ENCODE measurements at places on chromosomes 6 and 20. TPM values are rescaled to one million over a fixed set of nuclear protein-coding genes. Genes with fewer than 3 reads are reported as not detected.

- DNase-seq = no peak
Measured at GRCh38 chr20:47400685-47401084, 44.2 kb upstream of the ZMYND8 start.

DNA sequence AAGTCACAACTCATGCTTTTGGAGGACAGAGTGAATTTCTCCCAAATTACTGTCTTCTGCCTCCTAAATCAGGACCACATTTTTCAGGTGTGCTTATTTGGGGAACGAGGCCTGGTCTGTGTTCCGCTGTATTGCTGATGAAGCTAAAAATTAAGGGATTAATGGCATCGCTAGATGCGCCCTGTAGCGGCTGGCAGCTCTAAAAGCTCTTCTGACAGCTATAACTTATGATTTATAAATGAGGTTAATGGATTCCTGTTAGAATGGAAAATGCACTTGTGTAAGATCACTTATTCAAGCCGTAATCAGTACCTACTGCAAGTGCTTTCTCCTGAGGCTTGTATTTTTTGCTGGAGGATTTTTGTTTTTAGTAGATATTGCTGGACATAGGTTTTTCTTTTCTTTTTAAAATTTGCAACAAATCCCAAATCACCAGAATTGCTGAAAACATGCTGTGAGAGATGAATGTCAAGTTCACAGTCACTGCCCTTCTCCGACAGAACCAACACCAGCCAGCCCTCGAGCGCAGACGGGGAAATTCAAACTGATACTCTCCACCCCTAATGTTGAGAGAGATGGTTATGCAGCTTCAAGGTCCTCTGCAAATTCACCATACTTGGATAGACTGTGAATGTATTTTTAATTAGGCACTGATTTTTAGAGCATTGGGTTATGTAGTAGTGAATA, 49.1 kb downstream of the AKAP12 start:
- DNase-seq = no peak

DNA sequence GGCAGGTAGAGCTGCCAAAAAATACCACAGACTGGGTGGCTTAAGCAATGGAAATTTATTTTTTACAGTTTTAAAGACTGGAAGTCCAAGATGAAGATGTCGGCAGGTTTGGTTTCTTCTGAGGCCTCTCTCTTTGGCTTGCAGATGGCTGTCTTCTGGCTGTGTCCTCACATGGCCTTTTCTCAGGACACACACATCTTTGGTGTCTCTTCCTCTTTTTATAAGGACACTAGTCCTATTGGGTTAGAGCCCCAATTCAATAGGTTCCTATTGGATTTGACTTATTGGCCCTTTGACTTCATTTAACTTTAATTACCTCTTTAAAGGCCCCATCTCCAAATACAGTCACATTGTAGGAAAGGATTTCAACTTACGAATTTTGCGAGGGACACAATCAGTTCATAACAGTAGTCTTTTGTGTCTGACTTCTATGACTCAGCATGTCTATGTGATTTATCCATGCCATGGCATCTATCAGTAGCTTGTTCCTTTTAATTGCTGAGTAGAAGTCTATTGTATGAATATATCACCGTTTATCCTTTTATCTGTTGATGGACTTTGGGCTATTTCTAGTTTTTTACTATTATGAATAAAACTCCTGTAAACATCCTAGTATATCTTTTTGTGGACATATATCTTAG, 11.0 kb upstream of the TCP11 start:
- DNase-seq = no peak

DNA sequence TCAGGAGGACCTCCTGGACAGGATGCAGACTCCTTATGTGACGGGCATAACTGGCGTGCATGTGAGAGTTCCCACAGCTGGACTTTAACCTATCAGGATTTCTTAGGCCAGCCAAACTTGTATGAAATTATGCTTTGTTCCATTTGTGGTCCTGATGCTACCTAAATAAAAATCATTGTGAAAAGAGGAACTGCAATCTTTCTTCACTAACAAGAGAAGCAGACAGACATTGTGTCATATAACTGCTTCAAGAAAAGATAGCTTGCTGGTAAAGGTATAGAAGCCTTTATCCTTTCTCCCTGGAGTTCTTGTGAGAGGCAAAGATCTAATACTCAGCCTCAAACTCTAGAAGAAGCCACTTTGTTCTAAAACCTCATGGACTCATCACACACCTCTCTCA, 87.5 kb upstream of the ENPP5 start:
- DNase-seq = no peak

DNA sequence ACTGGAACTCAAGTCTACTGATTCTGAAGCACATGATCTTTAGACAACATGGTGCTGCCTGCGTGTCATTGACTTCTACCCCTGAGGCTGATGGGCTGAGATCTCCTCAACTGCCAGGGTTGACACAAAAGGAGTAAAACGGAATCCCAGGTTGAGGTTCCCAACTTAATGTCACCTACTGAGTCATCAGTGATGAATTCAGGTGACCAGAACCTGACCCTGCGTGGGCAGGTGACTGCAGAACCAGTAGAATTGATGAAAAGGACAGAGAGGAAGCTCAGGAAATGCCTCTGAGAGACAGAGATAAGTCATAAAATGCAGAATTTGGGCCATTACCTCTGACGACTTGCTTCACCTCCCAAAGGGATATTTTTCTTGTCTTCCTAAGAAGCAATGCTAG, 7.7 kb upstream of the KIZ start:
- no peak for DNase-seq

DNA sequence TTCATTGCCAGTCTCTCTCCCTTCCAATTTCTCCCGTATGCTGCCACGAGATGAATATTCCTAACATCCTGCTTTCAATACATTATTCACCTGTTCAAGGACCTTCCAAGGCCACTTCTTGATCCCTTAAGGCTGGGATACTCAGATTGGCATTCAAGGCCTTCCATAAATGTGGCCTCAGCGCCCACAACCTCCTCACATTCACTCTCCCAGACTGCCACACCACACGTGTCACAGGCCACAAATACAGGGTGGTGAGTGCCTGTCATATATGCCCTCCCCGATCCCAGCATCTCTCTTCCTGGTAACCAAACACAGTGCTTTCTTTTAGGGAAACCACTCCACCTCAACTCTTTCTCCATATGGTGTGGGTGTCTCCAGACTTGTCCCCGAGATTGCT, 55.5 kb downstream of the TTI1 start:
- no peak for DNase-seq

- no peak for DNase-seq
Measured at GRCh38 chr6:82910820-82911219, 154.8 kb downstream of the UBE3D start.

- no peak for DNase-seq
Measured at GRCh38 chr6:126628125-126628524, 288.2 kb downstream of the CENPW start.

DNA sequence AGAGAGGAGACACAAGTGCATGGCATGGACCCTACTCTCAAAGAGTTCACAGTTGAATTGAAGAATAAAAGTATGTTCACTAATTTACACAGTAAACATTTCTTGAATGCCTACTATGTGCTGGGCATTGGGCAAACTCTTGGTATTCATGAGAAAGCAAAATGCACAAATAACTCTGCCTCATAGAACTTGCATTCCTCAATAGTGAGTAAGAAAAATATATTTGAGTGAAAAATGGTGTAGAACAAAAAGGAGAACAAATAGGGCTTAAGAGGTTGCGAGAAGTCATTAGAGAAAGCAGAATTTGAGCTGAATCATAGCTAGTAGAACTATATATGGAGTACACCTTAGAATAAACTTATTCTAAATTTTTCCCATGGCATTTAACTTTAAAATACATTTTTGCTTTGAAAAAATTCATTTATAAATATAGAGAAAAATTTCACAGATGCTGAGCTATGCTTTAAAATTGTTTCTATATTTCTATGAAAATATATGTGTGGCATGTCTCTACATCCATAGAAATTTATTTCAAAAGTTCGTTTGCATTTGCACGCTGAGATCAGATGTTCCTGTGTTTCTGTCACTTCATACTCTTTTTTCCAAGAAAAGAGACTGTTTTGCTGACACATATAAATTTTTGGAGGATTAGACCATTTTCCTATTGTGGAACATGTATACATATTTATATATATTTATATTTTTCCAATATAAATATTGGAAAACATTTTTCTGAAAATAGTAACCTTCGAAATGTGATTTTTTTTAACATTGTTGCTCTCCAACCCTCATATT, 236.1 kb downstream of the KCNQ5 start:
- DNase-seq = no peak

GRCh38 chr20:920311-920710, 4.2 kb upstream of the ANGPT4 start:
- DNase-seq = no peak

- DNase-seq = no peak
Measured at GRCh38 chr6:139639507-139639906, 265.1 kb upstream of the CITED2 start.

DNA sequence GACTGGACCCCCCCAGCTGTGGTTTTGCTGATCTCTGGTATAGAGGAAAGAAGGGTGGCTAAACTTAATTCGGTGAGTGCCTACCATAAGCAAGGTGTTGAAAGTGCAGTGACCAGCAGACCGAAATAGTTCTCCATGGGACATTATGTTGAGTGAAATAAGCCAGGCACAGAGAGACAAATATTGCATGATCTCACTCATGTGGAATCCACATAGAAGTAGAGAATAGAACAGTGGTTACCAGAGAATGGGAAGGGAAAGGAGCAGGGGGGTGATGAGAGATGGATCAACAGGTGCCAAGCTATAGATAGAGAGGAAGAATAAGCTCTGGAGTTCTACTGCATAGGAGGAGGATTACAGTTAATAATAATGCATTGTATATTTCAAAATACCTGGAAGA, 9.7 kb upstream of the GCNT2 start:
- no peak for DNase-seq

DNA sequence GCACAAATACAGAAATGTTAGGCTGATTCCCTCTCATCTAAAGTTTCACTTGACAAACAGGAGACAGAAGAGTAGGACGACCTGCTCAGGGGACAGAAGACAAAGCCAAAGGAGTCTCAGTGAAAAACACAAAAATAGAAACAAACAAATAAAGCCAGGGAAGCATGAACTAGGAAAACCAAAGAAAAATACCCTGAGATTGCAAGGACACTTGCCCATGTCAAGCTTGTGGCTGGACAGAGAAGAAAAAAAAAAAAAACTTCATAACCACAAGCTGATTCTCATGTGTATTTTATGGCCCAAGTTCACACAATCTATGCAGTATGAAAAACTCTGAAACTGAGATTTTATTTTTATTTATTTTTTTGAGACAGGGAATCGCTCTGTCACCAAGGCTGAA, 85.6 kb upstream of the BEND6 start:
- no peak for DNase-seq

GRCh38 chr6:83514866-83515466, 2.6 kb downstream of the PRSS35 start:
- peak; percentile 74 for DNase-seq

- DNase-seq = peak; percentile 97
Measured at GRCh38 chr6:44041461-44042260, 85.6 kb downstream of the MRPL14 start.

GRCh38 chr6:166713434-166714186, 86.6 kb upstream of the RPS6KA2 start:
- DNase-seq = no peak

DNA sequence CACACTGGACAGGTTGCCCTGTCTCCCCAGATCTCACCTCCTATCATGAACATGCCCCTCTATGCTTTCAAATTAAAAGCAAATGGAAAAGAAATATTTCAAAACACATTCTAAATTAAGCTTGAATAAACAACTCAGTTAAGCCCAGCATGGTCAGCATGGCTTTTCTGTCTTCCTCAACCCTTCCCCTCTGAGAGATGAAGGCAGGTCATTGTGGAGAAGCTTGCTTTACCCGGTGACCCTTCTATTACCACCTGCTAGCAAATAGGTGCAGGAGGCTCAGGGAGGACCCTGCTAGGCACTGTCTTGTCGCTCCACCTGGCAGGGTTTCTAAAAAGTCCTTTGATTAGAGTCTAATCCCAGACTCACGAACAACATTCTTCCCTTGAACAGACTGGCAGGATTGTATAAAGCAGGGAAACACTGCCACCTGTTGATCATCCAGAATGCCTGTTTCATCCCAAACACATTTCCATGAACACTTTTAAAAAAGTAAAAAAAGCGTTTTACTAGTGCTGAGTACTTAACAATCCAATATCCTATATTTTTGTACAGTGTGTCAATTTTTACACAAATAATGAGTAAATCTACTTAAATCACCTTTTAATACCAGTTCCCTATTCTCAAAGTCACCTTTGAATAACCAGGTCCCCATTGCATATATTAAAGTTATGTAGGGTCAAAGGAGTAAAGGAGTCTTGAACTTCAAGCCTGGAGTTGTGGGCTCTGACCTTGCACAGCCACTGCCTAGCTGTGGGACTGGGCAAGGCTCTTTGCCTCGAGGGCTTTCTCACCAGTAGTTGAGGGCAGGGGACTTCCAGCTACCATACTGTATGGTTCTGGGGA, 75.5 kb downstream of the GPR6 start:
- peak; percentile 58 for DNase-seq

- DNase-seq = peak; percentile 38
Measured at GRCh38 chr6:53014744-53015143, 19.7 kb upstream of the GSTA4 start.

DNA sequence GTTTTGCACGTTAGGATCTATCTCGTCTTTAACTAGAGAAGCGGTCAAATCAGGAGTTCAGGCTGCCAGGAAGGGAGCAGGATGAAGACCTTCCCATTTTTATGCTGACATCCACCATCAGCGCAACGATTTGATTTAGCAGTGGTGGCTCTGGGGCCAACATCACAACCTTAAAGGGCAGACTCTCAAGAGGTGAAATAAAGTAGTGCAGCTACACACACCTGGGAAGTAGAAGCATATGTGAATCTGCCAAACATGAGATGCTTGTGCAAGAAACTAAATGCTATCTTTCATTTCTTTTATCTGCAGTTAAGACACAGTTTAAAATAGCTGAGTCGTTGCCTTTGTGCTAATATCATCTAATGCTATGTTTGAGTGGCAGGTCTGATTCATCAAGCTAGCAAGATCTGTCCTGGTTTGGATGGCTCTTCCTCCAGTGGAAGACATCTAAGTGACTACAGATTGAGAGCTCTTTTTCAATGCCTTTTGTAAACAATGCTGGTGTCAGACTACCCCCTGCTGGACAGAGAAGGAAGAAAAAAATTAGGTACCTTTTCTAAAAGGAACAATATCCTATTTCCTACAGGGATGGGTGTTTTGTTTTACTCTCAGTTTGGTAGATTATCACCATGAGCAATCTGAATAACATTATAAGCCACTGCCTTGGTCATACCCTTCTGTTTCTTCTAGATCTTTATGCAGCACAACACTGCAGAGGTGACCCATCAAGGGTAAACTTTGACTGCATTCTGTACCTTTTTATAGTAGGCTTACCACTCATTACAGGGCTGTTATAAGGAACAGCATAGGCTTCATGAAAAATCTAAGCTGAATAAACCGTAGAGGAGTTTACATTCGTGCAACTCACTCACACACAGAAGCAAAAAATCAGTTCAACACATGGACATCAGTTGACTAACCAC, 171.6 kb upstream of the FBXL4 start:
- DNase-seq = peak; percentile 49

The ADAM33 gene
- total RNA-seq = 44.8 TPM

The DTNBP1 gene
- total RNA-seq = 2.2 TPM

The ACAT2 gene
- 115 TPM for total RNA-seq

The SGK2 gene
- 0.64 TPM for total RNA-seq

The DEFB113 gene
- not detected for total RNA-seq

All from fibroblast of villous mesenchyme (primary cell).